D721Med (cell line): ENCODE measurements at places on chromosomes 16 and 17.

DNA sequence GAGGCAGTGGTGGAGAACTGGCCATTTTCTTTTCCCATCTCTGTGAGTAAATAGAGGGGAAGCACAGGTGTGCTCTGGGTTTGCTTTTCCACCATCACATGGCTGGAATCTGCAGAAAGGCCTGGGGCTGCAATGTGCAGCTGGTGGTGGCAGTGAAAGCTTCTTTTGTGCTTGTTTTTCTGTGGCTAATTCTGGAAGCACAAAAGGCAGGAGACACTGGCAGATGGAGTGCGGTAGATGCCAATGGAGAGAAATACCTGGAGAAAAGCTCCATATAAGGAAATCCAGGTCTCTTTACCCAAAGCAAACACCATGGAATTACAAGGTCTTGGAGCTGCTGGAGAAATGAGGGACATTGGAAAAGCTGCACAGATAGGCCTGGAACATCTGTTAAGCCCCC, 146.9 kb downstream of the HAPSTR1 start:
- no peak for DNase-seq

GRCh38 chr17:59341922-59342321, 10.5 kb downstream of the YPEL2 start:
- DNase-seq: no peak

GRCh38 chr17:11245187-11245586, 4.2 kb downstream of the SHISA6 start:
- no peak for DNase-seq

DNA sequence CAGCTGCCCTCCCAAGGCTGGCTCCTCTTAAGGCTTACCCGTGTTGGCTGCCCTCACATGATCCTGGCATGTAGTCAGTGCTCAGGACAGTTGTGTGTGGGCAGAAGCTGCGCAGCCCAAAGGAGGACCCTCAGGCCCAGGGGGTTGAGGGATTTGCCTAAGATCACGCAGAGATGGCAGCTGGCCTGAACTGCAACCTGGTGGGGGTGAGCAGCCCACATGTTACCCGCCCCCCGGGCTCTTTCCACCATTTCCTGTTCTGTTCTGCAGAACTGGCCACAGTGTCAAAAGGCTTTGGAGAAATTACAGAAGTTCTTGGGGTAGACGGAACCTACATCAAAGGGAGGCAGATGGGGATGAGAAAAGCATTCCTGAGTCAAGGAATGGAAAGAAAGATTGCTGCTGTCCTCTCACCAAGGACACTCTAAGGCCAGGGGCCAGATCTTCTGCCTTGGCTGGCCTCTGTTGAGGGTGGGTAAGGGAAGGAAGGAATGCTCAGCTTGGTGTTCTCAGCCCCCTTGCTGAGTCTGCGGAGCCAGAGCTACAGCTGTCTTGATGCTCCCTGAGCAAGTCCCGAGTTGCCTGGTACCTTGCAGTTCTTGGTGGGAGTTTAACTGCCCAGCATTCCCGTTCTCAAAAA, 53.0 kb downstream of the EPN2 start:
- no peak for DNase-seq

GRCh38 chr17:66406701-66407644, 104.6 kb downstream of the PRKCA start:
- DNase-seq: no peak

DNA sequence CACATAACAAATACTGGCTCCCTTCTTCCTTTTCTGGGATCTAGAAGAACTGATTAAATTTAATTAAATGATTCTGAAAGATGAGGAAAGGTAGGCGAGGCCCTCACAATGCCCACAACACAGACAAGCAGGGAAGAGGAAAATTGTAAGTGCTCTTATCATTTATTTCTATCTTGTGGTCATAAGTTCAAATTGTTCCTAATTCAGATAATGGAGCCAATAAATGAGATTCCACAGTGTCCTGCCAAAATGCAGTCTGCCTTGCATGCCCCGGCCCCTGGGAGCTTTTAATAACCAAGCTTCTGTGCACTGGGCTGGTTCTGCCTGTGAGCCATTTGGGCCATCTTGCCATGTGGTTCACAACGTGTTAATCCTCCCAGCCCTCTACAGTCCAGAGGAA, 97.0 kb downstream of the CMC2 start:
- DNase-seq: no peak

- DNase-seq: no peak
Observed at GRCh38 chr16:66479661-66480264, 52.7 kb downstream of the BEAN1 start.

DNA sequence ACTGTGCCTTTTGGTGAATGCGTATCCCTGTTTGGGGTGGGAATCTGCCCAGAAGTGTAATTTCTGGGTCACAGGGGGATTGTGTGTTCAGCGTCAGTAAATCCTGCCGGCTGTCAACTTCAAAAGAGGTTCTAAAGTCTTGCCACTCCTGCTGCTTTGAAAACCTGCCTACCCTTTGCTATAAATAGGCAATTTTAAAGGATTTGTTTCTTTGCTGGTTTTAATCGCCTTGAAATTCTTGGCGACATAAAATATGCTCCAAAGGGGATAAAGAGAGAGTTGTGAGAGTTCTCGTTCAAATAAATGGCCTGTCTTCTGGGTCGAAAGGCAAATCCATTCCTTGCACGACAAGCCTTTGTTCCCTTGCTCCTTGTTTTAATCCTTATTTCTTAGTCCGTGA, 143.4 kb downstream of the IRF8 start:
- no peak for DNase-seq

GRCh38 chr16:84597528-84597896, 20.4 kb downstream of the COTL1 start:
- DNase-seq: no peak

DNA sequence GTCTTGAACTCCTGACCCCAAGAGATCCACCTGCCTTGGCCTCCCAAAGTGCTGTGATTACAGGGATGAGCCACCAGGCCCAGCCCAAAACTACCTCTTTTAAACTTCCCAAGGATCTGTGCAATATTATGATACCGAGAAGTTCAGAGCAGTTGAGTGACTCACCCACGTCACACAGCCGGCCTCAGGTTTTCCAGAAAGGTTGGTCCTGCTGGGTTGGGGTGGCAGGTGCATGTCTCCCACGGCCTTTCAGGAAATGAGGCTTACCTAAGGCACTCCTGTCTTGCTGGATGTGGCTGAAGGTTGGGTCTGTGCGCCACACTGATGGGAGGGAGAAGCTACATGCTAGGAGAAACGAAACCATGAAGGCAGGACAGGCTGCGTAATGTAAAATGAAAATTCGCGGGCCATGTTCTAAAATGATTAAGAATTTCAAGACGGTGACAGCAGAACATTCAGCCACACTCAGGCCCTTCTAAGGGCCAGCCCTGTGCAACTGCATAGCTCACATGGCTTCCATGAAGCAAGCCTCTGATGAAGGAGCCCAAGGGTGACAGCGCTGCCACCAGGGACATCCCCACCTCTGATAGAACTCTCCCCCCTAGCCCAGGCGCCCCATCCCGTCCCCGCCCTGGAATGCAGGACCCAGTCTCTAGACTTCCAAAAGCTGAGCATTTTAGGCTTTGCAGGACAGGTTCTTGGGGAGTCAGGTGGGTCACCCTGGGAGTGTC, 6.6 kb upstream of the GLIS2 start:
- no peak for DNase-seq

- no peak for DNase-seq
Observed at GRCh38 chr16:61007694-61008093, 1028.5 kb downstream of the CDH8 start.

DNA sequence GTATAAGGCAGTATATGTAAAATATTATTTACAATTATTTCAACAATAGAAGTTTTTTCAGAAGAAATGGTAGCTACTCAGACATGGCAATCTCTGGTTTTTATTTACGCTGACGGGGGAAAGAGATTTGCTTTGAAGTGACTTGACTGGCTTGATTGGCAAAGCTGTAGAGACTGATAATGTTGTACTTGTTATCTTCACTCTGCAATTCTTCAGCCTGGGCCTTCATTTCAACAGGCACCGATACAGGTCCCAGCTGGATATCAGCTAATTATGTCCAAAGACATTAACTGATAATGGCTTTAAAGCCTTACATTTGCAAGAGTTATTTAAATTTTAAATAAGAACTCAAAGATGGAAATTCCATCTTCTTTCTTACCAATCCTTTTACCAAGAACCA, 151.4 kb upstream of the HS3ST3A1 start:
- DNase-seq: no peak

GRCh38 chr17:27433521-27433920, 22.7 kb upstream of the KSR1 start:
- DNase-seq: no peak

- no peak for DNase-seq
Observed at GRCh38 chr17:73513426-73513825, 130.8 kb downstream of the SDK2 start.

DNA sequence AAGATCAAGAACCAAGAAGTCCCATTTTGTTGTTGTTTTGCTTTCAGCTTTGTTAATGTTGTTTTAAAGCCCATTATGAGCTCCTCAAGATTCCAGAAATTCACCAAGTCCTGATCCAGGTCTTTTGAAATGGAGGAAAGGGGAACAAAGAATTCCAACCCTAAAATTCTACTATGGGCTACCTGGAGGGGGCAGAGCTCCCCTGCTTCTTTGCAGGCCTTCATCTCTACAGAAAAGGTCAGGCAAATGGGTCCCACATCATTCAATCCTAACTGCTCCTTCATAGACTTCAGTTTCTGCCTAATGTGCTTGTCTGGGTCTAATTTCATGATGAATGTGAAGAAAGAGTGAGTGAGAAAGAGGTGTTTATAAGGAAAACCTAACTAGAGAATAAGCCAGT, 375.5 kb downstream of the TOX3 start:
- DNase-seq: no peak

- DNase-seq: no peak
Observed at GRCh38 chr17:18986541-18987229, 17.9 kb downstream of the FAM83G start.

DNA sequence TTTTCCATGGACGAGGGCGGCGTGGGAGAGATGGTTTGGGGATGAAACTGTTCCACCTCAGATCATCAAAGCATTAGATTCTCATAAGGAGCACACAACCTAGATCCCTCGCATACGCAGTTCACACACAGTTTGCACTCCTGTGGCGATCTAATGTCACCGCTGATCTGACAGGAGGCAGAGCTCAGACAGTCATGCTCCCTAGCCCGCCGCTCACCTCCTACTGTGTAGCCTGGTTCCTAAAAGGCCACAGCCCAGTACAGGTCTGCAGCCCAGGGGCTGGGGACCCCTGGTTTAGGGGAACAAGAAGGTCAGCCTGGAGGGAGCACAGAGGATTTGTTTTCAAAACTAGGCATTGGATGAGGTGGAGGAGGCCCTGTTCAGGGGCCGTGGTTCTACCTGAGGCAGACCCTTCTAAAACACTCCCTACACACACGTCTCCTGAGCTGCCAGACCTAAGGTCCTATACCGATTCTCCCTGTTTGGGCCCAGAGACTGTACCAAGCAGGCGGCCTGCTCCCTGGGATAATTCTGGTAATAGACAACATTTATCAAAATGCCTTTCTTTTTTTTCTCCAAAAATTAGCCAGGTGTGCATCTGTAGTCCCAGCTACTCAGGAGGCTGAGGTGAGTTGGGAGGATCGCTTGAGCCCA, 38.6 kb downstream of the AXIN2 start:
- no peak for DNase-seq

GRCh38 chr17:82536512-82537201, 17.1 kb downstream of the FOXK2 start:
- DNase-seq: no peak

DNA sequence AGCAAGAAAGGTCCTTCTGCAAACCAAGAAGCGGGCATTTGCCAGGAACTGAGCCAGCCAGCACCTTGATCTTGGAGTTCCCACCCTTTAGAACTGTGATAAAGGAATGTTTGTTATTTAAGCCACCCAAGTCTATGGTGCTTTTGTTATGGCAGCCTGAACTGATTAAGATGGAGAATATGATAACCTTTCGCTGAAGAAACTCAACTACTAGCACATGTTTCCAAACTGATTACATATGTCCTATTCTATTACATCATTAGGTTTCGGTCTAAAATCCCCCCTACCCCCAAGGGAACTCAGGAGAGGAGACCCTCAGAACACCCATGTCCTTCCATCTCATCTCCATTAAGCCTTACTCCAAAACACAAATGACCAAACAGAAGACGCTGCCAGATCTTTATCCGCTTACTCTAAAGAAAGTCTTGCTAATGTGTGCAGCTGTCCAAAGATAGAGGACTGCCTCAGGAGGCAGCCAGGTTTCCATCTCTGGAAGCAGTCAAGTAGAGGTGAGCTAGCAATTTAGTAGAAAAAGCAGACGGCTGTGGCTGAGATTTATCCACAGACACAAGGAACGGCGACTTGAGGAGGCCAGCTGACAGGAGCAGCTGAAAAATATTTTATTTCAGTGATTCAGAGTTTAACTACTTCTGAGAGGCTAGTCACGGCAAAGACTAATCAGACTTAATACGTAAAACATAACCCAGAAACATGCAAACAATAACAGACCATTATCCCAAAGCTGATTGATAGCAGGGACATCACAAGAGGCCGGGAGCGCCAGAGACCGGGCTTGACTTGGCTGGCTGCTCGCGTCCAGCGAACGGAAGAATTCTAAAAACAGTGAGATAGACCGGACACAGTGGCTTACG, 611.4 kb upstream of the CDH5 start:
- DNase-seq: no peak

GRCh38 chr17:8868092-8868491, 618 bp upstream of the PIK3R6 start:
- DNase-seq: no peak

GRCh38 chr17:6257336-6257735, 177.6 kb downstream of the AIPL1 start:
- no peak for DNase-seq

DNA sequence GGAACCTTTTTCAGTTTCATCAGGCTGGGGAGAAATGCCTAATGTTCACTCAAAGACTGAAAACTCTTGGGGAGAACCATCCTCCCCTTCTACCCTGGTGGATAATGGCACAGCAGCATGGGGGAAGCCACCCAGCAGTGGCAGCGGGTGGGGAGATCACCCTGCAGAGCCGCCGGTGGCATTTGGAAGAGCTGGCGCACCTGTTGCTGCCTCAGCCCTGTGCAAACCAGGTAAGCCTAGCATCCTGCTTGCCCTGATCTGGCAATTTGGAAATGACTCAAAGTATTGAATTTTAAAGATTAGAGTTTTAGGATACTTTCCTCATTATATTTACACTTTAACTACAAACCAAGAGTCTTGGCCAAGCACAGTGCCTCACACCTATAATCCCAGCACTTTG, 63.8 kb downstream of the TMC6 start:
- no peak for DNase-seq

- DNase-seq: no peak
Observed at GRCh38 chr17:49616601-49617131, 41.0 kb downstream of the NXPH3 start.

DNA sequence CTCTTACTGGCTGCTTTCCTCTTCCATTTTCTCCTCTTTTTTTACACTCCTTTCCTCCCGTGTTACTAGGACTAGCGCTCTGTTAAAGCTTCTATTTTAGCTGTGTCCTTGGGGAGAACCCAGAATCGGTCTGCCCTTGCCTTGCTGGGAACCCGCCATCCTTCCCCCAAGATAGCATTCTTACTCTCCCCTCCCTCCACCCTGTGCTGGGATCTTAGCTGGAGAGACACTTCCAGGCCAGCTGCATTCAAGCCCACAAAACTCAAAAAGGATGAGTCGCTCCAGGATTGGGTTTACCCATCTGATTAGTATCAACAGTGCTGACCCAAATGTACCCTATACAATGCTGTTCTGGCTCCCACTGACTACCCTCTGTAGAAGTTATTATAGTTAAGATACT, 200.5 kb upstream of the ASIC2 start:
- no peak for DNase-seq

- DNase-seq: no peak
Observed at GRCh38 chr16:70675851-70676513, 9.9 kb downstream of the MTSS2 start.
